Epithelial cell of proximal tubule (primary cell): ENCODE measurements at places on chromosomes 13 and 19.

DNA sequence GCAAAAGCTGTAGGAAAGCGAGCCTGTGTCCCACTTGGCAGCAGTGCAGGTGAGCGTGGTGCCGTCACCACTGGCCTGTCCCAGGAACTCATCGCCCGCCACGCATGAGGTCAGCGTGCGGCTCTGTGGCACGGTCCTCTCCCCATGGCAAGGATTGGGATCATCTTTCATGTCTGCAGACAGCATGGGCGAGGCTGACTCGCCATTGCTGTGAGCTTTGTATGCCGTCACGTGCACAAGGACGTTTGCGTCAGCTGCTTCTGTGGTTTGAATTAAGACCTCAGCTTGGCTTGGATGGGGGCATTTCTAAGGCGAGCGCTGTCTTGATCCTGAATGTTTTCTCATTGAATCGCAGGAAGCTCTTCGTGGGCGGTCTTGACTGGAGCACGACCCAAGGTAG, 9.8 kb downstream of the DAZAP1 start:
- no peak for DNase-seq

DNA sequence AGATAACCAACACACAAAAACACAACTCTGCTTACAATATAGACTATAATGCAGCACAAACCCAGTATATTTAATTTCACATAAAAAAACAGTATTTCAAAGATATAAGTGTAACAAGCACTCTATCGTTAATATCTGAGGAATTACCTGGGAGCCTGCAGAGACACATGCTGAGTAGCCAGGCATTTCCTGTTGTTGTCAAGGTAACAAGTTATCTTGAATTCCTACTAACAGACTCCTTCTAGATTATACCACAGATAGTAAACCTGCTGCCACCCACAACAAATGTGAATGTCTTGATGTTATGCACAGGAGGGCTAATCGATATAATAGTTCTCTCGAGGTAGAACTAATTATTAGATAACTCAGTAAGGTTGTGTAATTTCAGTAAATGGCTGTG, 826.0 kb upstream of the PRR20A start:
- DNase-seq, result no peak

DNA sequence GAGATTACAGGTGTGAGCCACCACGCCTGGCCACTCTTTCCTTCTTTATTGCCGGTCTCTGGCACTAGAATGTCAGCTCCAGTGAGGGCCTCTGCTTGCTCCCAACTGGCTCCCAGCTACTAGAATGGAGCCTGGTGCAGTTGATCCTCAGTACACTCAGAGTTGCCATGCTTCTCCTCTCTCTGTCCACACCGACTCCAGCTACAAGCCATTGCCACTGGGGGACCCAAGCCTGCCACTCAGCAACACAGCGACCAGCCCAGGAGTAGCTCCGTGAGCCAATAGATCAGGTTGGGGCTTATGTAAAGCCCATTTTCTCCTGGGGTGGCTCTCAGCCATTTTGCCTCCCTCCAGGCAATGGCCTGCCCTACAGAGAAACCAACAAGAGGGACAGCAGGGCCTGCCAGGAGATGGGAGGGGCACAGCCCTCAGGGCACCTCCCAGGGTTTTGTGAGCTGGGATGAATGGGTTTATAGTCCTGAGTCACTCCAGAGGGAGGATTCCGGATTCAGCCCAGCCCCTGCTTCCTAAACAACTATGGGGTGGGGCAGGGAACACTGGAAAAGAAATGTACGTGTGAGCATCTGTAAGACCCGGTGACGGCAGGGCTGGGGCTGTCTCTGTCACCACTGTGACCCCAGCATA, 36.5 kb downstream of the OPA3 start:
- DNase-seq, result no peak

- DNase-seq, result no peak
Measured at GRCh38 chr13:71882120-71882519, 15.1 kb upstream of the DACH1 start.

DNA sequence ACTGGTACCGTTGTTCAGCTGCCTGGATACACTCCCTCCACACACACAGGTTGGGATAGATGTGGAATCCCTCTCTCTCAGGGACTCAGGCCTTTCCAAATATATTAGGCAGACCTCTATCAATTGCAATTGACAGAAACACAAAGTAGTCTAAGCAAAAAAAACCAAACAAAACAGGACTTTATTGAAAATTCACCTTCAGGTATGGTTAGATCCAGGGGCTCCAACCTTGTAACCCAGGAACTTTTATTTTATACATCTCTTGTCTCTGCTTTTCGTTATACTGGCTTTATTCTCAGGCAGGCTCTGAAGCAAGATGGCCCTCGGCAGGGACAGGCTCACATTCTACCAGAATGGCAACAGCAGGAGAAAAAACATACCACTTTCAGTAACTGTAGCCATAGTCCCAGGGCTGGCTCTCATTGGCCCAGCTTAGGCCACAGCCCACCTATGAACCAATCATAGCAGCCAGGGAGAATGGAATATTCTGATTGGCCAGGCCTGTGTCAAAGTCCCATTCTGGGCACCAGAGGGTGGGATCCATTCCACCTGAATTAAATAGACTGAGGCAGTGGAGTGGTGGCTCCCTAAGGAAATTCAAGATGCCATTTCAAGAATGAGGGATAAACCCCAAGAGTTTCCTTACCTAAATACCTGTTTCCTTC, 13.1 kb upstream of the CEACAM19 start:
- DNase-seq, result no peak

DNA sequence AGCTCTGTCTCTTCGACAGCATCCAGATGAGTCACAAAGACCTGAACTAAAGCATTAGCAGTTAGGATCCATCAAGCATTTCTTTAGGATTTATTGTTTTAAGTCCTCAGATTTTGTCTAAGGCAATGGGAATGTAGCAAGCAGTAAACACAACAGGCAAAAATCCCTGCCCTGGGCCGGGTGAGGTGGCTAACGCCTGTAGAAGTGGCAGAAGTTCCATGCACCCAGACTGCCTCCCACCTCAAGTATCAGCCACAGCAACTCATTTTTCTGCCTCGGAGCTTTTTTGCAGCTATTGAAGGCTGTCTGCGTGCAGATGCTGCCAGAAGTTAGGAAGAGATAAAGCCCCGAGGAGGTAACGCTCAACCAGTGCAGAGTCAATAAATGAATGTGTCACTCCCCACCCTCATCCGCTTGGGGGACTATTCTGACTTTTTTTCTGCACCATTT, 47.1 kb upstream of the MRI1 start:
- DNase-seq, result no peak

DNA sequence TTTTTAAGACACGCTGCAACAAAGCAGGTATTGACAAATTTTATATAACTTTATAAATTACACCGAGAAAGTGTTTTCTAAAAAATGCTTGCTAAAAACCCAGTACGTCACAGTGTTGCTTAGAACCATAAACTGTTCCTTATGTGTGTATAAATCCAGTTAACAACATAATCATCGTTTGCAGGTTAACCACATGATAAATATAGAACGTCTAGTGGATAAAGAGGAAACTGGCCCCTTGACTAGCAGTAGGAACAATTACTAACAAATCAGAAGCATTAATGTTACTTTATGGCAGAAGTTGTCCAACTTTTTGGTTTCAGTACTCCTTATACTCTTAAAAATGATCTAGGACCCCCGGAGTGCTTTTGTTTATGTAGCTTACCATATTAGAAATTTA, 1.2 kb downstream of the BRCA2 start:
- no peak for DNase-seq

DNA sequence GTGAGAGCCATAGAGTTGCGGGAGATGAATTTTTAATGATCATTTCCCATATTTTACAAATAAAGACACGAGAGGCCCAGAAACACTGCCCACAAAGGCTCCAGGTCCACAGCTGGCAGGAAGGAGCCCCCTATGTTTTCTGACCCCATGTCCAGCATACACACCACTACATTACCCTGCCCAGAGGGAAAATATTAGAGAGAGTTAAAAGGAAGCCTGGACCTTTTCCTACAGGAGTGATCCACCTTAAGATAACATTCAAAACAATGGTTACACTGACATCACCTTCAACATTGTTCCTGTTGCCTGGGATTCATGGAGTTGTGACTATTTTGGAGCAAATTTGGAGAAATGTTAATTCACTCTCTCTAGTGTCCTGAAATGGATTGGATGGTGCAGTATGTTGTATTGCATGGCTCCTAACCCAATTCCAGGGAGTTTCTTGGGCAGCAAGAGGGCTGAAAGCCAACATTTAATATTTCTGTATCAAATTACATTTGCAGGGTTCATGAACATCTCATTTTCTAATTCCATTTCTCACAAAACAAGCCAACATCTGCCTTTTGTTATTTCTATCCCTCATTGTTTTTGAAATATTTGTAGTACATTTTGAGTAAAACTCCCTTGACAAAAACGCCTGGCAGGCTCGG, 172.5 kb downstream of the DLEU7 start:
- no peak for DNase-seq

DNA sequence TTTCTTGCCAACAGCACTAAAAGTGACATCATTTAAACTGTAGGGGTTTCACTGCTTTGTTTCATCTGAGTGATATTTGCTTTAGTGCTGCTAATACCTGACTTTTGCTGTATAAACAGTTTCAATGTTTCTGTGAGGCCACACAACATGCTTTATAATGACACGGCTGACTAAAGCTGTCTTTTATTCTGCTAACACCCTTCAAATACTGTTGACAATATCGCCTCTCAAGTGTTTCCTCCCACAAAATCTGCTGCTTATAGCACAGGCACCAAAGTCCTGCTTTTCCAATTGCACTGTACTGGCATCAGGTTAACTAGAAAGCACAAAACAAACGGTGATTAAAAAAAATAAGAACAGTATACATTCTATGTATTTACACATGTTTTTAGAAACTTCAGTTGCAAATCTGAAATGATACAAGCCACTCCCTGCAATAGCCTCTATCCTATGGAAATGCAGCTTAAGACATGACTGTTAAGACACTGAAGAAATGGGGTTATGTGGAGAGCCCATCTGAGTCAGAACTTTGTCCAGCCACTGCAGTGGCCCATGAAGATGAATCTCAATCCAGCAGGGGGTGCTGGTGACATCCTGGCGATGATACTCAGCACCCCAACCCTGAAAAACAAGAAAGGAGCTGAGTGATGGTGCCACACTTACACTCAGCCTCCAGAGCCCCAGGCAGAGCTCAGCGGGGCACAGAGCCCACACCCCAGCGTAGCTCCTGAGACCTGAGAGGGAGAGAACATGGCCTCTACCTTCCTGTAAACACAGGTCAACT, 29.4 kb downstream of the RFXAP start:
- DNase-seq, result no peak

- DNase-seq, result no peak
Measured at GRCh38 chr19:48461982-48462655, 6.7 kb downstream of the KCNJ14 start.

DNA sequence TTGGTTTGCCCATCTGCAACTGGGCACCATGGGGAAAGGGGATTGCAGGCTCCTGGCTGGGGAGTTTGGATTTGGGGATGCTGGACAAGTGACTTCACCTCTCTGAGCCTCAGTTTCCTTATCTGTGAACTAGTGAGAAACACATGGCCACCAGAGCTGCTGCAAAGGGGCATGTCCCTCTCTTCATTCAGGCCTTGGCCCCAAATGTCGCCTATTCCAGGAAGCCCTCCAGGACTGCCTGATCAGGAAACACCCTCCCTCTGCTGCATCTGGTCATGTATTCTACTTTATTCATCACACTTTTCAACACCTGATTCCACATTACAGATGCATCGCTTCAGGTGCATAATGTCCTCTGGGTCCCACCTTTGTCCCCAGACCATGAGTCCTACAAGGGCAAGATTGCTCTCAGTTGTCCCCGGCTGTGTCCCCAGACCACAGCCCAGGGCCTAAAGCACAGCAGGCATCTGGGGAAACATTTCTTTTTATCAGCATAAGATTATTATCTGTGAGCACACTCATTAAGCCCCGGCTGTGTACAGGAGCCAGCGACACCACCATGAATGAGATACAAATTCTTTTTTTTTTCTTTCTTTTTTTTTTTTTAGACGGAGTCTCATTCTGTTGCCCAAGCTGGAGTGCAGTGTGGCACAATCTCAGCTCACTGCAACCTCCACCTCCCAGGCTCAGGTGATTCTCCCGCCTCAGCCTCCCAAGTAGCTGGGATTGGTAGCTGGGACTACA, 37.5 kb downstream of the ARRDC2 start:
- DNase-seq, result no peak
